ENCODE measurements at places on chromosomes 12 and 14. TPM values are rescaled to one million over a fixed set of nuclear protein-coding genes. Genes with fewer than 3 reads are reported as not detected.

GRCh38 chr14:58297412-58297761 is 968 bp upstream of the ARID4A start:
- DNase-seq, result no peak

GRCh38 chr12:131103669-131104462 is 150.2 kb downstream of the ADGRD1 start:
- peak; percentile 66 for DNase-seq

- DNase-seq, result no peak
Measured at GRCh38 chr12:113030875-113031525, 25.5 kb upstream of the DTX1 start.

- no peak for DNase-seq
Measured at GRCh38 chr12:39393179-39393578, 49.7 kb downstream of the KIF21A start.

DNA sequence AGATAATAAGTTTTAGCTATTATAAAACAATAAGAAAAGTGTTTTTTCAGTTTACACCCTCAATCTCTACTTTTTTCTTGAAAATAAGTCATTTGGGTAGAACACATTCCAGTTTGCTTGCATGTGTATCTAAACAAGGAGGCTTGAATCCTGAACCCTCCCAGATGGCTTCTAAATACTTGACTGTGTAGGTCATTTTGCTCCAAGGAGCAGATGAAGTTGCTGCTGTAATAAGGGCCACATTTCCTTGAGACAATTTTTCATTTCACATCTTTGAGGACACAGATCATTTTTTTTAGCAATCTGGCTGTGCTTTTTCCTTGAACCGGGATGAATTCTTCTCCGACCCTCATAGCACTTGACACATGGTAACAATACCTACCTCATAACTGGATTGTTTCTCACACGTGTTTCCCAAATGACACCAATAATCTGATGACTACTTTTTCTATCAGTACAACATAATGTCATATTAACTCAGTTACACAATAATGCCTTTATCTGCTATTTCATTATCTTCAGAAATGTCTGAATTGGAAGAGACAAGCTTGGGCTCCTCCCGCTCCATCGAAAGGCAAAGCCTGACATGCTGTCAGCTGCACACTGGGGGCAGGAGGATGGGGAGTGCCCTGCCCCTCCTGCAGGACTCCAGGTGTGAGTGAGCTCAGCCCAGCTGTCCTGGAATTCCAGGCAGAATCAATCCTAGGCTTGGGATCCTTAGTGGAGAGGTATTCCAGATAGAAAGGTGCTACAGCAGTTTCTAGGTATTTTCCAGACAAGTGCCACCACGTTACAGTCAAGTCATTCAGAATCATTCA is 30.9 kb downstream of the GPHB5 start:
- no peak for DNase-seq

DNA sequence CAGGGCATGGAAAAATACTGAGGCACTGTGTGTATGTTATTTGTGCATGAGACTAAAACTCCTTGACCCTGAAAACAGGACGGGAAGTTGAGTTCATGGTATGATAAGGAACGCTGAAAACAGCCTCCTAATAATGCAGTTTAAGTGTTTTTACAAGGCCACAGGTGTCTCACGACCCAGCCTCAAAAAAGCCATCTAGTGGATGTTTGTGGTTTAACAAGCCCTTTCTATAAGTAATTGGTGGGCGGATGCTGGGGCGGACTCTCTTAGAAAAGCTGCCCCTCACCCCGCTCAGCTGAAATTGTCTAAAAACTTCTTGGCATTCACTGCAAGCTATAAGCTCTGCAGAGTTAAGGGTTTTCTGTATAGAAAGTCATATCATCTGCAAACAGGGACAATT is 184.5 kb downstream of the NUBPL start:
- no peak for DNase-seq

The MGP gene
- 2,103 TPM for total RNA-seq

The SLCO1B1 gene
- total RNA-seq, result not detected

The HOXC9 gene
- not detected for total RNA-seq

The KLRC2 gene
- total RNA-seq, result 0.49 TPM
